ENCODE measurements at places on chromosomes 2 and 18.
A peak's percentile ranks its signal among the peaks of the same experiment; 100 is the strongest.

- DNase-seq, result no peak
- H3K4me1 ChIP-seq, result no peaks in the 10 kb centered on the region
- H3K4me3 ChIP-seq, result no peak overlapping the region
- H3K27ac ChIP-seq, result no peak overlapping the region
- no peaks in the 10 kb centered on the region for H3K27me3 ChIP-seq
- no peaks in the 10 kb centered on the region for H3K36me3 ChIP-seq
These were observed 179.6 kb upstream of the SLC39A10 start for GRCh38 chr2:195477248-195477995.

DNA sequence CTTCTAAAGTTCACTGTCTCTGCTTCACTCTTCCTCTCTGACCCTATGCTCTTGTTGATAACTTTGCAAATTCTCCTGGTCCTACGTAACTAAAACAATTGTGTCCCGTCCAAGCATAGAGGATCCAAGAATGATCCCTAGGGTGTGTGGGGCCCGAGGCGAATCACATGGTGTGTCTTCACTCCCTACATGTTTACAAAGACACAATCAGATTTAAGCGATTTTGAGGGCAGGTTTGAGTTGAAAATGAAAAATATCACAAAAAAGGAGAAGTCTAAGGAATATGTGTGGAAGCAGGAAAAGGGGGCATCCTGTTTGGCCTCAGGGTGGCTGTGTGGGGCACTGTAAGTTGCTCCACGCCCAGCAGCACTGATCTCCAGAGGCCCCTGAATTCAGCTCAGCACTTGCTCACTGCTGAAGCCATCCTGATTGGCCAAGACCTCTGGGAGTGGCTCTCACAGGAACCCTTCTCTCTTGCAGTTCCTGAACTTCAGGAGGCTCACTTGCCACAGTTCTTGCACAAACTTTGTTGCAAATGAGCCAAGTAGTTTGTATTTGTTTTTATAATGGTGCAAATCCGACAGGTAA is 363.6 kb downstream of the ZNF521 start:
- H3K27ac ChIP-seq, result no peak overlapping the region
- no peak for DNase-seq
- no peaks in the 10 kb centered on the region for H3K4me1 ChIP-seq
- H3K4me3 ChIP-seq, result no peak overlapping the region

GRCh38 chr2:15115776-15116175 is 445.4 kb downstream of the NBAS start:
- H3K4me1 ChIP-seq, result no peaks in the 10 kb centered on the region
- no peak overlapping the region for H3K4me3 ChIP-seq
- H3K27ac ChIP-seq, result no peak overlapping the region
- H3K27me3 ChIP-seq, result no peaks in the 10 kb centered on the region
- no peak for DNase-seq

DNA sequence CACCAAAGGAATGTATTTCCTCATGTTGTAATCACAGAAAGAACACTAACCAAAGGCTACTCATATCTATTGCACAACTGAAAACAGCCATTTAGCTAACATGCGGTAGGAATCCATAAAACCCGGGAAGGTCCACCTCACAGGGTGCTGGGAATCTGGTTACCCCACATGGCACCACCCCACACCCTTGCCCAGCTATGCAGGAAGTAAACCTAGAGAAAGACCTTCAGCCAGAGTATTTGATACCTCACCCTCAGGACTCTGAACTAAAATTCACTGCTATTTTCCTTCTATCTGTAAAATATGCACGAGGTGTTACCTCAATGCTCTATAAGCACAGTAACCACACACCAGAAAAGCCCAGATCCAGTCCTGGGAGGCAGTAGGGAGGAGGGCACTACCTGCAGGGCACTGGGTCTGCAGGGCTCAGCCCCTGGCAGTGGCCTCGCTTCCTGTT is 45.8 kb downstream of the PTPN2 start:
- H3K27me3 ChIP-seq, result no peaks in the 10 kb centered on the region
- peaks cover 22% of the 10 kb centered on the region for H3K4me1 ChIP-seq
- peaks cover 7% of the 10 kb centered on the region for H3K36me3 ChIP-seq
- H3K4me3 ChIP-seq, result no peak overlapping the region
- peak overlapping the region; percentile 48 for H3K27ac ChIP-seq
- no peak for DNase-seq

GRCh38 chr2:168831662-168832061 is 29.2 kb downstream of the NOSTRIN start:
- no peak overlapping the region for H3K4me3 ChIP-seq
- no peak for DNase-seq
- H3K27me3 ChIP-seq, result no peaks in the 10 kb centered on the region

DNA sequence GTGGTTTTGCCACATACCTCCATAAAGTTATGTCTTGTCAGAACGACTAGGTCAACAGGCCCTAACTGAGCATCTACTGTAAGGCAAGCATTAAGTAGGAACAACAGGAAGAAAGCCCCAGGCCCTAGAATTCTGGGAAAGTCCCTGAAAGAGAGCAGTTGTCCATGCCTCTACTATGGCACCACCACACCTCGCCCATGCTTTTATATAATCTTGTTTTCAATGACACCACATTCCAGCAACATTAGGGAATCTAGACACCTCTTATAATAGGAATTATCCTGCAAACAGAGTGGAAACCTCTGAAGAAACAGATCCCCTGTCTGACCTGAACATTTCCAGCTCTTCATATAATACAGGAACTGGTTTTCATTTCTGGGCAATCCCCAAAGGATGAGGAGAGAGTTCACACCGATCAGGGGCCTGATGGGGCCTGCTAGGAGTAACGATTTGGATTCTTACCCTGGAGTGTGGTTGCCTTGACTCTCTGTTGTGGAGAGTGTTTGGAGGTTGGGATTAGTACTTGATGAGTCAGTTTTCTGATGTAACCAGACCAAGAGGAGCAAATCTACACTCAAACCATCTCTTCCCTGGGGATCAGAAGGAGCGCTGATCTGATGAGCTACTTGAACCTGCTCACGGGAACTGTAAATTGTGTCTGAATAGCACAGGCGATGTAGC is 31.9 kb upstream of the CEP68 start:
- no peak overlapping the region for H3K27ac ChIP-seq
- H3K27me3 ChIP-seq, result no peaks in the 10 kb centered on the region
- H3K4me3 ChIP-seq, result no peak overlapping the region
- H3K4me1 ChIP-seq, result no peaks in the 10 kb centered on the region
- DNase-seq, result no peak

- no peaks in the 10 kb centered on the region for H3K36me3 ChIP-seq
- DNase-seq, result no peak
- H3K4me3 ChIP-seq, result no peak overlapping the region
- H3K4me1 ChIP-seq, result no peaks in the 10 kb centered on the region
- no peak overlapping the region for H3K27ac ChIP-seq
- H3K27me3 ChIP-seq, result no peaks in the 10 kb centered on the region
These were observed 142.9 kb upstream of the NDUFV2 start for GRCh38 chr18:8959551-8960135.

GRCh38 chr2:80378-80777 is 34.1 kb upstream of the FAM110C start:
- H3K36me3 ChIP-seq, result no peaks in the 10 kb centered on the region
- no peaks in the 10 kb centered on the region for H3K27me3 ChIP-seq
- H3K4me3 ChIP-seq, result no peak overlapping the region
- no peaks in the 10 kb centered on the region for H3K4me1 ChIP-seq
- no peak overlapping the region for H3K27ac ChIP-seq

GRCh38 chr2:120592084-120592483 is 143.6 kb upstream of the GLI2 start:
- no peaks in the 10 kb centered on the region for H3K4me1 ChIP-seq
- no peaks in the 10 kb centered on the region for H3K36me3 ChIP-seq
- H3K27ac ChIP-seq, result no peak overlapping the region
- no peak overlapping the region for H3K4me3 ChIP-seq
- DNase-seq, result no peak

DNA sequence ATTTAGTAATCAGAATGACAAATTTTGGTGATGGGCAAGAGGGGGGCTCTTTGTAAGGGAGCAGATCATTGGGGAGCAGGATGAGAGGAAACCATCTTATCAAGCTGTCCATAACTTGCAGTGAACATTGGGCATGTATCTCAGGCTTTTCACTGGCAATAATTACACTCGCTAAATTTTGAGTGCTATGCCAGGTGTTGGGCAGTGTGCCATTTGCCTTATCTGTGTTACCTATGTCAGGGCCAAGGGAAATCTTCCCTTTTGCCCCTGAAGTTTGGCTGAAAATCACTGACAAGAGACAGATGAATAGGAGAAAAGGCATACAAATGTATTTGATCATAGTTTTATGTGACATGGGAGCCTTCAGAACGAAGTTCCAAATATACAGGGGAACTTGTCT is 39.0 kb downstream of the NOSTRIN start:
- no peak for DNase-seq
- no peak overlapping the region for H3K27ac ChIP-seq
- H3K27me3 ChIP-seq, result no peaks in the 10 kb centered on the region
- no peak overlapping the region for H3K4me3 ChIP-seq
- H3K4me1 ChIP-seq, result no peaks in the 10 kb centered on the region
- H3K36me3 ChIP-seq, result no peaks in the 10 kb centered on the region

- H3K4me1 ChIP-seq, result no peaks in the 10 kb centered on the region
- H3K27me3 ChIP-seq, result no peaks in the 10 kb centered on the region
- no peak overlapping the region for H3K4me3 ChIP-seq
- no peak overlapping the region for H3K27ac ChIP-seq
These were observed 129.2 kb downstream of the RBMS1 start for GRCh38 chr2:160364364-160364763.

- H3K4me3 ChIP-seq, result no peak overlapping the region
- H3K27ac ChIP-seq, result no peak overlapping the region
- peaks cover 4% of the 10 kb centered on the region for H3K36me3 ChIP-seq
- no peaks in the 10 kb centered on the region for H3K4me1 ChIP-seq
These were observed 286.2 kb upstream of the EPAS1 start for GRCh38 chr2:46010925-46011490.

GRCh38 chr18:56034949-56035348 is 447.0 kb upstream of the TCF4 start:
- no peaks in the 10 kb centered on the region for H3K4me1 ChIP-seq
- H3K36me3 ChIP-seq, result no peaks in the 10 kb centered on the region
- H3K4me3 ChIP-seq, result no peak overlapping the region
- H3K27me3 ChIP-seq, result no peaks in the 10 kb centered on the region

- peaks cover 76% of the 10 kb centered on the region for H3K4me1 ChIP-seq
- no peak for DNase-seq
- H3K36me3 ChIP-seq, result peaks cover 4% of the 10 kb centered on the region
- peak overlapping the region; percentile 30 for H3K27ac ChIP-seq
- no peaks in the 10 kb centered on the region for H3K27me3 ChIP-seq
- H3K4me3 ChIP-seq, result peak overlapping the region; percentile 9
These were observed 23.8 kb downstream of the AAK1 start for GRCh38 chr2:69619725-69620124.

DNA sequence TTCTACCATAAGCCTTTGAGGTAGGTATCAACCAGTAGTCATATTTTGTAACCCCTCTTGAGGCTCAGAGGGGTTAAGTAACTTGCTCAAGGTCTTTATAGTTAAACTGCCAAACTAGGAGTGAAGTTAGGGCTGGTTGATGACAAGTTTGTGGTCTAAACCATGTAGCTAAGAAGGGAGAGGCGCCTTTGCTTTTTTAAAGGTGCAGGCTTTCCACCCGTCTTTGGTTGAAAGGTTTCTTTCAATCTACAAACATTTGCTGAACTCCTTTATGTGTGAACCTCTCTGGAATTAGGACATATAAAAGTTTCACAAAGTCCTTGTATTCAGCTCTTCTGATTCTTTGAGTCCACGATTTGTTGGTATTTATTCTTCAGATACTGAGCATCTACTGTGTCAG is 2.4 kb upstream of the MTA3 start:
- H3K4me1 ChIP-seq, result peaks cover 6% of the 10 kb centered on the region
- no peaks in the 10 kb centered on the region for H3K36me3 ChIP-seq
- no peak for DNase-seq

DNA sequence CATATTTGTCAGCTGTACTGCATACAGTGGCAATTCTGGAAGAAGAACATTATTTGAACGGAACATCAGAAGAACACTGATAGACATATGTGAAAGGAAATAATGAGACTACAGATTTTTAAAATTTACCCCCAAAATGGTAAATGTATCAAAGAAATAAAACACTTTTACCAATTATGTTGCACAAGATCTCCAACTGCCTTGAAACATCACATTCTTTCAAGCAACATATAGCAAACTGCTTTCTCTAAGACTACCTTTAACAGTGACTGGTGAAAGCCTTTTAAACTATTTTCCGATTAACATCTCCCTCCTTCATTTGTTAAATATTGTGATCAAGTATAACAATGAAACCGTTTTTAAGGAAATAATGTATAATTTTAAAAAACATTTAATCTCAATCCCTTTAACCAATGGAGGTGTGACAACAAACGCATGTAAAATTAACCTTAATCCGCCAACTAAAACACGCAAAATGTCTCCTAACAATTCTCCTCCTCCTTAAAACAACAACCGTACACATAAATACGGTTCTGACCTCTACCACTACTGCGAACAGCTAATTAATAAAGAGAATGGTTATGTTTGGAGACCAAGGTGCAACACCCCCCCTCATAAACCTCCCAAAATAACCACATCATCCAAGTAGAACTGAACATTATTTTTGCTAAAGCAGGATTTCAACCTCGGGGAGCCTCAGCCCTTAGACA is 2.4 kb downstream of the FBXO11 start:
- no peak for DNase-seq
- peak overlapping the region; percentile 78 for H3K27ac ChIP-seq
- H3K4me3 ChIP-seq, result peak overlapping the region; percentile 88
- no peaks in the 10 kb centered on the region for H3K27me3 ChIP-seq
- peaks cover 9% of the 10 kb centered on the region for H3K4me1 ChIP-seq
- H3K36me3 ChIP-seq, result no peaks in the 10 kb centered on the region

DNA sequence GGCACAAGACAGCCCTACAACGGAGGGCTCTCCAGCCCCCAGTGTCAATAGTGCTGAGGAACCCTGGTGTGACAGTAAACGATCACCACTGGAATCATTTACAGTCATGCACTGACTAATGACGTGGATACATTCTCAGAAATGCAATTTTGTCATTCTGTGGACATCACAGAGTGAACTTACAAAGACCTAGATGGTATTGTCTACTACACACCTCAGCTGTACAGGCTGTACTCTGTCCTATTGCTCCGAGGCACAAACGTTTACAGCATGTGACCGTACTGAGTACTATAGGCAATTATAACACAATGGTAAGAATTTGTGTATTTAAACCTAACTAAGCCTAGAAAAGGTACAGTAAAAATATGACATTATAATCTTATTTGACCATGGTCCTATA is 67.2 kb downstream of the CD8B2 start:
- H3K36me3 ChIP-seq, result no peaks in the 10 kb centered on the region
- DNase-seq, result no peak
- no peak overlapping the region for H3K4me3 ChIP-seq
- no peaks in the 10 kb centered on the region for H3K4me1 ChIP-seq
- H3K27ac ChIP-seq, result no peak overlapping the region

GRCh38 chr2:98884658-98885057 is 51.4 kb downstream of the CRACDL start:
- no peaks in the 10 kb centered on the region for H3K36me3 ChIP-seq
- H3K4me3 ChIP-seq, result no peak overlapping the region
- no peaks in the 10 kb centered on the region for H3K4me1 ChIP-seq
- no peak for DNase-seq
- H3K27ac ChIP-seq, result no peak overlapping the region
- no peaks in the 10 kb centered on the region for H3K27me3 ChIP-seq

GRCh38 chr2:104836841-104837240 is 17.1 kb upstream of the POU3F3 start:
- no peak for DNase-seq
- no peaks in the 10 kb centered on the region for H3K36me3 ChIP-seq
- no peak overlapping the region for H3K4me3 ChIP-seq
- no peak overlapping the region for H3K27ac ChIP-seq
- peaks cover under 1% of the 10 kb centered on the region for H3K27me3 ChIP-seq

- H3K36me3 ChIP-seq, result no peaks in the 10 kb centered on the region
- H3K27ac ChIP-seq, result no peak overlapping the region
- no peak overlapping the region for H3K4me3 ChIP-seq
These were observed 80.0 kb downstream of the TWIST2 start for GRCh38 chr2:238927746-238928519.

Measured in effector memory CD4-positive, alpha-beta T cell (primary cell).